NCI-H187 treated with DMSO at 0.1 percent for 48 hours (cell line): ENCODE measurements at places on chromosomes 5 and 9.

DNA sequence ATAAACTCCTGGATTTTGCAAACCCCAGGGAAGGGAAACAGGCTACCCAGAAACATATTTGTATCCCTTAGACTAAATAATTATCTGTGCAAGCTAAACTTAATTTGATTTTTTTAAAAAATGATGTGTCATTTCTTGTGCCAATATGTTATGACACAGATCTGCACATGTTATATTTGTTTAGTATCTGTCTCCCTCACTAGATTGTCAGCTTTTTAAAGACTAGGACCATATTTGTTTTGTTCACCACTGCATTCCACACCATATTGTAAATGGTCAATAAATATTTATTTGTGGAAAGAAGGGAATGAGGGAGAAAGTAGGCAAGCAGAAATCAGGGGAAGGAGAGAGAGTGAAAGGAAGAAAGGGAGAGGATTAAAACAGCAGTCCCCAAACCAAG is 143.3 kb upstream of the TNPO1 start:
- DNase-seq = no peak

DNA sequence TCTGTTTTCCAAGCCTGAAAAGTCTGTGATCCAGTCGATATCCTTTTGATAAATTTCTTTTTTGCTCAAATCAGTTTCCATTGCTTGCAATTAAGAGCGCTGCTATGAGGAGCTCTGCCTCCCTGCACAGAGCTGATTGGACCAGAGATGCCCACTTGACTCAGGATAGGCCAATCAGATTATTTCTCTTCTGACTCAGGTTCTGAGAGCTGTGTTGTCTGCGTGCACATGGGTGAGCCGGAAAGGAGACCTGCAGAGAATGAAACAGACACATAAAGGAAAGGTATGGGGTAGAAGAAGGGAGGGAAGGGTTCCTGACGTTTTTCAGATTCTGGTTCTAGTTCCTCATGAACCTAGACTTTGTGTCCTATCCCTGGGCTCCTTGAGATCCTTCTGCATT is 15.8 kb upstream of the FABP6 start:
- DNase-seq = no peak

- no peak for DNase-seq
Observed at GRCh38 chr9:98678244-98678842, 30.4 kb downstream of the GABBR2 start.

DNA sequence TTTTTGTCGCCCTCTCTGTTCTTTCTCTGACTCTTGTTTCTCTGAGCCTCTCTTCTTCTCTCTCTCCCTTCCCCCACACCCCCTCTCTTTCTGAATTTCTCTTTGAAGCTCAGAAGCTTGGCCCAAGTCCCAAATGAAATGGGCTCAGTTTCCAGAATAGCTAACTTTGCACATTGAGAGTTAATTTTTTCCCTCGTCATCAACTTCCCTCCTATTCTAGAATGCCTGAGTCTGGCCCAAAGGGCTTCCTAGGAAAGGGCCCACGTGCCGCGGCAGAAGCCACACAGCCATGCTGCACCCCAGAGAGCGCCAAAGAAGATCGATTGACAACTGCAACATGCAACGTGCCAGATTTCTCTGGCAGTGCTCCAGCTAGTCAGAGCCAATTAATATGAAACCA is 588.8 kb upstream of the KLF4 start:
- no peak for DNase-seq

GRCh38 chr9:114065304-114065703 is 12.8 kb downstream of the AMBP start:
- DNase-seq = no peak

DNA sequence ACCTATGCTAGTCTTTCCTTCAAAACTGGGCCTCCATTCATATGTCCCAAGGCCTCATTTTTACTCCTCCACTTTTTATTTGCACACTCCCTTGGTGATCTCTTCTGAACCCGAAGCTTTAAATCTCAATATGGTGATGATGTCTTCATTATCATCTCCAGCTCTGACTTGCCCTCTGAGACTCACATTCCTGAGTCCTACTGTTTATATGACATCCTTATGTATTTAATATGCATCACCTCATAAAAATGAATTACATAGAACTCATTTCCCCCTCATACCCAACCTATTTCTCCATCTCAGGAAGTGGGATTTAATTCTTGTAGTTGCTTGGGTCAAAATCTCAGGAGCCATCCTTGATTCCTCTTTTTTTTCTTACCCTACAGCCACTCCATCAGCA is 473.0 kb downstream of the EBF1 start:
- no peak for DNase-seq

- no peak for DNase-seq
Observed at GRCh38 chr5:62326702-62327101, 20.7 kb downstream of the KIF2A start.

DNA sequence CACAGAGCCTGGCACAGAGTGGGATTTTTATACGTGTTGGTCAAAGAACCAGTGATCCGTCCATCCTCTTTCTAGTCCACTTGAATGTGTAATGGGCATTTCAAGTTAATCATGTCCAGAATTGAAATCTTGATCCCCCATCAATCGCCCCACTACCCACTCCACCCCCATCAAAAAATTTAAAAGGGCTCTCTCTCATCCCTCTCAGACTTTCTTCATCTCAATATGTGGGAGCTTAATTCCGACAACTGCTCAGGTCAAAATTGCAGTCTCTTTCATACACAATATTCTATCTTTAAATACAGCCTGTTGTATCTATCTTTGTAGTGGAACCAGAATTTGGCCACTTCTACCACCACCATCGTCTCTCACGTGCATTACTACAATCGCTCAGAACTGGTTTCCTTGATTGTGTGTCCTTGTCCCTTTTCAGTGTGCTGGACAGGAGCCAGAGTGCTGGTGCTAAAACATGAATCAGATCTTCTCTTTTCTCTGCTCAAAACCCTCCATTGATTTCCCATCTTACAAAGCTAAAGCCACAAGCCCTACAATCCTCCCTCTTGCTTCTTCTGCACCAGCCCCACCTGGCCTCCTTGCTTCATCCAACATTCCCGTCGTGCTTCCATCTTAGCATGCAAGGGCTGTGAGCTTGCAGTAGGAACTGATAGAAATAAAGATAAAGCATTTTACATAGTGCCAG is 786 bp upstream of the KIF3A start:
- DNase-seq = no peak

- DNase-seq = no peak
Observed at GRCh38 chr5:146426853-146427618, 20.1 kb upstream of the TCERG1 start.

GRCh38 chr9:129669141-129669718 is 3.8 kb downstream of the PRRX2 start:
- no peak for DNase-seq

GRCh38 chr5:98585661-98586310 is 187.7 kb upstream of the RGMB start:
- DNase-seq = no peak

GRCh38 chr5:58183786-58184085 is 276.1 kb downstream of the PLK2 start:
- no peak for DNase-seq

GRCh38 chr5:140041492-140042392 is 1.4 kb downstream of the NRG2 start:
- DNase-seq = no peak

GRCh38 chr9:98285446-98285845 is 30.0 kb upstream of the TBC1D2 start:
- no peak for DNase-seq

DNA sequence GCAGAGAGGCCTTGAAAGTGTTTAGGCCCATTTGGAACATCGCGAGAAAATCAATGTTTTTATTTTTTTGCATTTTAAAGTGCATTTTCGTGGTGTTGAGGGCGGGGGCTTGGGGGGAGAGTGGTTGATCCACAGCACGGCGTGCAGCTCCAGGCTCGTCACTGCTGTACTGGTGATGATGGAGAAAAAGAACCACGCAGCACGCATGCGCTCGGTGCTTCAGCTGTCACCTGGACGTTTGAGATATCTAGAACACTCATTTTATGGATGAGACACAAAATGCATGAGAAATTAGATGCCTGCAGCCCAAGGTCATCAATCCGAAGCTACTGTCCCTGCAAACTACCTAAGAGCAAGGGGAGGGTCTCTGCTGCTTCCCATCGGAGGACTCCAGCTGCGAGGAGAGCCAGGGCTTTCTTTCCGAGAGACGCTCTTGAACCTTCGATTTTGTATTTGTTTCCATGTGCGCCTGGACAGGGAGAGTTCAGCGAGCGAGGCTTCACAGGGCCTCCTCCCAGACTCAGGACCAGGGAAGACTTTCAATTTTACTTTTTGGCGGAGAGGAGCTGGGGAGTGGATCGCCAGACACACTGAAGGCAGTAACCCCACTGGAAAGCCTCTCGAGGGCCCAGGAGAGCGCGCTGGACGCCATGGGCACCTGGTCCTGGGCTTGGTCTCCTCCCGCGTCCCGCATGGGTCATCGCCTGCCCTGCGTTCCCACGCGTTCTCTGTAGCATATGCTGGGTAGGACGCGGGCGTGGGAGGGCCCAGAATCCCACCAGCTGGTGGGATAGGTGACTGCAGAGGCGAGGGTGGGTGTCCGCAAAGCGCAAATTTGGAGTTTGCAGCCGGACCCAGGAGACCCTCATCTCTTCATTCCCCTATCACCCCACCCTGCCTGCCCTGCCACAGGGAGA is 2.5 kb downstream of the DMRT2 start:
- DNase-seq = no peak

DNA sequence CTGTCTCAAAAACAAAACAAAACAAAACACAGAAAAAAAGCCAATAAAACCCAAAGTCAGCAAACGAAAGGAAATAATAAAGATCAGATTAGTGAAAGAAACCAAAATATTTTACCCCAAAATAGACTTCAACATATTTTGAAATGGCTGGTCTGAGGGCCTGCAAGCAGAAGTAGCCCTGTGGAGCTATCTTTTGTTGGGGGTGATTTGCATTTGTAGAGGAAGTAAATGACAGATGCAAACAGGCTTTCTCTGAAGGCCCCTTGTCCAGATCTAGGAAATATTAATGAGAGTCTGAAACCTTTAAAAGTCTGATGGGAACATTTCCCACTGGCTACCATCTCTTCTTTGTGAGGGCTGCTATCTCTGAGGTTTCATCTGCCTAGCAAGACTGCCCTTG is 74.0 kb downstream of the GCNT4 start:
- no peak for DNase-seq

DNA sequence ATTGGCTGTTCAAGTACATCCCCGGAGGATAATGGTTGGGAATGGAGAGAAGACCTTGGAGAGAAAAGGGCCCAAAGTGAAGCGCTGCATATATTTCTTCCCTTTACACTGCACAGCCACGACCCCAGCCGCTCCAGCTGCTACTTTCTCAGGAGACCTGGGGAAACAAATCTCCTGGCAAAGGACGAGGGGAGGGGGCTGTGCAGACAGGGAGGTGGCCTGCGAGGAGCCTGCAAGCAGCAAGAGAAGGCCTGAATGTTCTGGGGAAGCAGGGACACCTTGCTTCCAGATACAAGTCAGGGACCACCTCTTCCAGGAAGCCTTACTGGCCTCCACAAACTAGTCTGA is 739 bp upstream of the PDLIM4 start:
- no peak for DNase-seq

GRCh38 chr5:50550267-50550666 is 109.2 kb upstream of the EMB start:
- DNase-seq = no peak

- no peak for DNase-seq
Observed at GRCh38 chr5:112847306-112847705, 13.8 kb upstream of the SRP19 start.
